ENCODE measurements at places on chromosomes 11 and 22.
A peak's percentile ranks its signal among the peaks of the same experiment; 100 is the strongest.

DNA sequence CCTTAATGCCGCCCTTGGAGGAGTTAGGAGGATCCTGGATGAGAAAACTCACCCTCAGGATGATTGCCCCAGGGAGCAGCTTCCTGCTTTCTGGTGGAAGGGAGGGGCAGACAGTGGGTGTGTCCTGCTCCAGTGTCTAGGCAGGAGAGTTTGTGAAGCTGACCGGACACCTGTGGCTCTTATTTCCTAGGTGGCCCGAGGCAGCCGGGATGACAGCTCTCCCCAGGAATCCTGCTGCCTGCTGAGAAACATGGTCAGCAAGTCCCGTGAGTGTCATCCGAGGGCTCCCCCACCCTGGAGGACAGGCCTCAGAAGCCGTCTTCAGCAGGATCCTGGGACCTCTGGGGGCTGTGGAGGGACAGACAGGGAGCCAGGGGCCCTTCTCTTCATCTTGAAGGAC, 50.4 kb downstream of the ST3GAL4 start:
- DNase-seq, result no peak

DNA sequence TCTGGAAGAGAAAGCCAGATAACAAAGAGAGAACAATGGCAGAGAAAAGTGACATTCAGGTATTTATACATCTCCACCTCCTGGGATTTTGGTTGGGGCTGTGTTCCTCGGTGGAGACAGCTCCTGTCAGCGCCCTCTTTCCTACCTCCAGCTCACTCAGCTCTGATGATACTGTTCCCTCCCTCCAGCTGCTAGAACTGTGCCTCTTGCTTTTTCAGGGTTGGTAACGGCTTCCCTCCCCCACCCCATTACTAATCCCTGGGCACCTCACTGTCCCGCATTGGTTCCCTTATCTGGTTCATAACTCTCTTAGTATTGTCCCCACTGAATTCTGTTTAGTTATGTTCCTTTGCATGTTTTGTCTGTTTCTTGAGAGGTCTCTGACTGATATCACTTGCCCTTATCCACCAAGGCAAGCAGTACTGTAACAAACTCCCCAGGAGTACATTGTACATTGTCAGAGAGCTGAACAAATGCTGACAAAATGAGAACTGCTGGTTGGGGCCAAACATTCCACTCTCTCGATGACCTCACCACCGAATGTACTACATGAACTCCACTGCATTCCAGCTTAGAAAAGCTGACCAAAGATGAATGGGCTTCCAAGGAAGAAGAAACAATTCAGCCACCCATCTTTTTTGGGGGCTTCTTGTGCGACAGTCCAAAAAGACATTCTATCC, 5.7 kb upstream of the FBXO3 start:
- DNase-seq, result no peak

- peak; percentile 33 for DNase-seq
These were observed 321.0 kb downstream of the NTM start for GRCh38 chr11:131691181-131692041.

GRCh38 chr11:117000014-117000737, 98.1 kb downstream of the SIK3 start:
- DNase-seq, result no peak

- DNase-seq, result no peak
These were observed 56.4 kb downstream of the ARFGAP3 start for GRCh38 chr22:42800451-42801251.

DNA sequence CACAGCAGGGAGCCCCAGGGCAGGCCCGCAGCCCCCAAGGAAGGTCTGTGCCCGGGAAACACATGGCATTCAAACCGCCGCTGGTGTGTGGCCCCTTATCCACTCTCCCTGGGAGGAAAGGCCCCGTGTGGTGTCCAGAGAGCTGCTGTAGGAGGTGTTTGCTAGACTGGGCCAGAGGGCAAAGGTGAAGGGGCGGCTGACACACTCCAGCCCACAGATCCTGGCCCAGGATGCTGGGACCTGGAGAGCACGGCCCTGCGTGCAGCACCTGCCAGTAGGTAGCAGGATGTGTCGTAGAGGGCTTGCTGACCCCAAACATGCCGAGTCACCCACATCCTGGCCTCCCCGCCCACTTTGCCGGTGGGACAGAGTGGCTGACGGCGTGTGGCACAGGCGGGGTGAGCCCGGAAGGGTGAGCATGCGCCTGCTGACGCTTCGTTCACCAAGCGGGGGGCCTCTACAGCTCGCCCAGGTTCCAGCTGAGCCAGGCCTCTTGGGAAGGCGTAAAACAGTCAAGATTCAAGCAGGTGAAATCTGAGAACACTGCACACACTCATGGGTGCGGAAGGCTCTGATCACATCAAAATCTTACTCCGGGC, 11.0 kb downstream of the OSBPL5 start:
- DNase-seq, result no peak

GRCh38 chr11:72569966-72570892, 104.0 kb downstream of the PDE2A start:
- DNase-seq, result no peak

DNA sequence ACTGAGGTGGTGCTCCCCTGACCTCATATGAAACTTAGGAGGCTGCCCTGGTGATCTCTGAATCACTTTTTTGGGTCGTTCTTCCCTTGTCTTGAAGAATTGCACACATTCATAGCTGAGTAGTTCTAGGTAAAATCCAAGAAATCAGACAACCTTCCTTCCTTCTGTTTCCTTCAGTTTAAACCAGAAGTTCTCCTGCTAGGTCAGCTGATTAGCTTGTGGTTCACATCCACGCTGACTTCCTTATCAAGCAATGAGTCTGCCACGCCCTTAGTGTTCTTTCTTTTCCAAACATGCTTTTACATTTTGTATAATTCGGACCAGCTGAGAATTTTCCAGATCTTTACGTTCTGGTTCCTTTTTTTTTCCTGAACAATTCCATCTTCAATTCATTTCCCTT, 892.8 kb downstream of the NTM start:
- no peak for DNase-seq

DNA sequence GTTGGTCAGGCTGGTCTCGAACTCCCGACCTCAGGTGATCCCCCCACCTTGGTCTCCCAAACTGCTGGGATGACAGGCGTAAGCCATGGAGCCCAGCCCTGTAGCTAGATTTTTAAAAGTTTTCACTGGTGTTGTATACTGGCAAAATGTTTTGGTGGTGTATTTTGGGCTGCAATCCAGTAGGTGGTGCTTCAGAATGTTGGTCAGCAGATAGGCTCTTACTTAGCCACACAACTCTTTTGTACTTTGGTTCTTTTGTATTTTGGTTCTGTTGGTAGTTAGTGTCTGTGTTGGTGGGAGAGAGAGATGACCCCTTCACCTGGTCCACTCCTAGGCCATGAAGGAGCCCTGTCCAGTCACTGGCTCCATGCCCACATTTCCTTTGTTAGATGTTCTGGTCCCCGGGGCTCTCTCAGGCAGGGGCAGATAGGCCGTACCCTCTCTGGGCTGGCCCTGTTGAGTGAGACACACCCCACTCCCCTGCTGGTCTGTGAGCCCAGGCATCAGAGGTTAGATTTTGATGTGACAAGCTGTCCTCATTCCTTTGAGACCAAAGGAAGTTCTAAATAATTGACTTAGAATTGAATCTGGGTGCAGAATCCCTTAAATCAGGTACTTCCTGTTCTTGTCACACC, 123.8 kb downstream of the DDX10 start:
- DNase-seq, result no peak

DNA sequence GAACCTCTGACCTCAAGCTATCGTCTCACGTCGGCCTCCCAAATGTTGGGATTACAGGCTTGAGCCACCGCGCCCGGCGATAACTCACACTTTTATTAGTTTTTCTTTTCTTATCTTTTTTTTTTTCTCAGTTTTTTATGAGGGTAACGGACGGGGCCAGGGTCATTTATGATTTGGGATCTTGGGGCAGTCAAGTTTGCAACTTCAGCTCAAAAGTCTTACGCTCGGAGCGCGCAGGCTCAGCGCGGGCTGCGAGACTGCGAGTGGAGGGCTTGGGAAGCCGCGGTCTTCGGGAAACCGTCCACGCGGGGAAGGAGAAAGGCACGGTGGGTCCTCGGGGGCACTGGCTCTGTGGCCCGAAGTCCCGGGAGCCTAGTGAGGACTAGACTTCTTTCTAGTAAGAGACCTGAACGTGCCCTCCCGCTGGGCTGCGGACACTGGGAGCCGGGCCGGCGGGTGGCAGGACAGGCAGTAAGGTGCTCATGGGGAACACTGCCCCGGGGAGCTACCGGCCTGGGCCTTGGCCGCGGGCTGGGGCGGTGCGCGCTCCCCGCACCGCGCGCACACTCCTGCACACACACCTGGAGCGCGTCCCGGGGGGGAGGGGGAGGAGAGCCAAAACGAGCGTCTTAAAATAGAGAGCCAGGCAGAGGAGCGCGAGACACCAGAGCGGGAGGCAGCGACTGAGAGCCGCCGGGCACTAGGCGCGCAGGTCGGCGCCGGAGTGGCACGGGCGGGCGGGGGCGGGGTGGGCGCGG, 476 bp upstream of the BARX2 start:
- DNase-seq, result peak; percentile 25

- no peak for DNase-seq
These were observed 2.1 kb upstream of the GSTP1 start for GRCh38 chr11:67581469-67581868.

DNA sequence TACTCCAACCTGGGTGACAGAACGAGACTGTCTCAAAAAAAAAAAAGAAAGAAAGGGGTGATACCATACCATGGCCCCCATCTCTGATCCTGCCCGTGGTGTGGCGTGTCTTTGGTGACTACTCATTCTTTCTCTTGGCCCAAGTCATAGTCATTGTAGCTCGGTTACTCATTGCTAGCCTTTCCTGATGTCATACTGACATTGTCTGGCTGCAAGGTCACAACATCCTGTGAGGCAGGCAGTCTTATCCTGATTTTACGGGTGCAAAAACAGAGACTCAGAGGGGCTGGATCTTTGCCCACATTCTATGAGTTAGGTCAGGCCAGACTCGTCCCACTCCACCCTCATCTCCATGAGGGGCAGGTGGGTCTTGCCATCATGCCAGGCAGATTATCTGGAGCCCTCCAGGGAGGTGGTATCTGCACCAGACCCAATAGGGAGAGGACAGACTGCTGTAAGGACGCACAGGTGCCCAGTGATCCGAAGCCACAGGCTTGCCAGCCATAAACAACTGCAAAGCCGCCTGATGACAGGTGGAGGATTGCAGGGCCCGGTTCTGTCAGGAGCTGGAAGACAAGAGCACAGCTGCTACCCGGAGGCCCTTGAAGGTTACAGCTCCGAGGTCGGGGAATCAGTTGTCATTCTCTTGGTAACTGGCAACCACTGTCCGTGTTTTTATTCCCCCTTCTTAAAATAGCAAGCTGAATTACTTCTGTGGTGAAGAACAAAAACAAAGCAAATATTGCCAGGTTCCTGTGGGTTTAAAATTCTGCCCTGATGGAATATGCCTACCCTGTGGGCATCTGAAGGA, 13.8 kb downstream of the TOM1 start:
- peak; percentile 61 for DNase-seq

DNA sequence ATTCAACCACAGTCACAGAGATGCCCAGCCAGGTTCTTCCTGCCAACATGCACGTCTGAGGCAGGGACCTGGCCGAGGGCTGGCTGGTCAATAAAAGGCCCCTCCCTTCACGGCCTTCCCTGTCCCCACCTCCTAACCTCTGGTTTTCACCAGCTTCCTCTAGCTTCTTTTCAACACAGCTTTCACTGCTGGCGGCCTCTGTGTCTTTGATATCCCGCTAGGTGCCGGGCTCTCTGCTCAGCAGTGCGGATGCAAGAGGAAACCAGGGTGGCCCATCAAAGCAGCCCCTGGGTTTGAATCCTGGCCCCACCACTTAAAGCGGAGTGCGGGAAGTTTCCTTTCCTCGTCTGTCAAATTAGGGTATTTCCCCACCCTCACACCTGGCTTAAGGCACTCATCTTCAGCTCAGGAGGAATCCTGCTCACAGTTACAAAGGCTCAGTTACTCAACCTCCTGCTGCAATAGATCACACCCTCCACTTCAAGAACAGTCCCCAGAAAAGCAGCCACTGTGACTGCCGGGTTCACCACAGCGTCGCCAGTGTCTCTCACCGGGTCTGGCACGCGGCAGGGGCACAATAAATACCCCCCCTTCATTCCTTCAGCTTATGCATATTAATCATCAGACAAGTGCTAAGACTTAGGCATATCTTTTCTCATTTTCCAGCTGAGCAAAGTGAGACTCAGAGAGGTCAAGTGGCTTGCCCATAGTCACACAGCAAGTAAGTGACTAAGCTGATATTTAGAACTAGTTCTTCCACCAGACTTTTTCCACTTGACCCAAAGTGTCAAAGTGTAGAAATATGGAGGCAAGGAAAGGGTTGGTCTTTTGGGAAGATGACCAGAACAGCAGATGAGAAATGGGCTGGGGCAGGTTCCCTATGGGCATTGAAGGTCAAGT, 45.7 kb downstream of the TXN2 start:
- peak; percentile 80 for DNase-seq

DNA sequence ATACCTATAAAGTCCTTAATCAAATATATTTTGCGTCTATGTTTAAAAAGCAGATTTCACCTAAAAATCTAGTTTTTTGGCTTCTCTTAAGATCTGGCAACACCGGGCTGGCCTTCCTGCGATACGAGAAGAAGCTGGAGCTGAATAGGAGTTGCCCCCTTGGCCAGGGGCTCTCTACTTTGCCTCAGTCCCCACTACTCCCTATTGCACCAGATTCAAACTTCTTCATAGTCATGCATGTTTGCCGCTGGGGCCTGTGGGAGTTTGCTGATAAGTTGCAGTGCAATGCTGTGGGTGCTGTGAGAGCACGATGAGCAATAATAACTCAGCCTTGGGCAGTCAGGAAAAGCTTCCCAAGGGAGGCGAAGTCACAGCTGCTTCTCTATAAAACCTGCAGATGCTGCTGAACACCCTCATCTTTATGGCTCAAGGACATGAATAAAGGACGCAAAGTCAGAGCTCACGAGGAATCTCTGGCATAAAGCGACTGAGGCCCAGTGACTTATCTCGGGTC, 15.2 kb upstream of the EIF3D start:
- DNase-seq, result no peak

- no peak for DNase-seq
These were observed 44.5 kb downstream of the PIK3C2A start for GRCh38 chr11:17163291-17163690.

DNA sequence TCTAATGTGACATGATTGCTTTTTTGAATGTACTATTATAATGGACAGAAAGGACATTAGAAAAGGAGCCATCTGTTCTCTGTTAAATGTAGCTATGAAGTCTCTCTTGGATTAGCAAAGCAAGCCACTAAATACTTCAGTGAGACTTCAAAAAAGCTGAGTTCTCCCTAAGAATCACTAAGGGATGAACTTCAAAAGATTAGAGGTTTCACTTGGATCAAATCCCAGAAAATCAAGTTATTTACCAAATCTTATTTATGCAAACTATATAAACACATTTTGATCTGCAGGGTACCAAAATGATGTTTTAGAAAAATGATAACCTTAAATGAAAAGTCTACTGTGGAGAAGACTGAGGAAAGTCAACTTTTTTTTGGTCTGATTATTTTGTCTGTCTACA, 82.1 kb upstream of the MTMR2 start:
- DNase-seq, result no peak

- DNase-seq, result no peak
These were observed 10.8 kb downstream of the LARGE2 start for GRCh38 chr11:45933131-45933831.

DNA sequence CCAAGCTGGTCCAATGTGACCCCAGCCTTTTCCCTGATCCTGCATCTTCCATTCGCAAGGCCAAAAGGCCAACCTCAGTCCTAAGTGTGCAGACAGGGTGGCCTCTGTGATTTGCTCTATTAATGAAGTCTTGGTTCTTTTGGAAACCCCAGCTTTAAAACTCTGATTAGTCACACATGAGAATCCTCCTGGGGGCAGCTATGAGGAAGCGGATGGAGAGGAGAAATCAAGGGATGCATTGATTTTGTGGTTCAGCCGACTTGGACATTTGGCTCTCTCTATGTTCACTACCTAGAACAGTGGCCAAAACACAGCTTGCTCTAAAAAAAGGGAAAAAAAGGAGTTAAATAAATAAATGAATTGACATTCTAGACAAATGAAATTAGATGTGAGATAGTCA, 98.6 kb upstream of the USP47 start:
- DNase-seq, result no peak

Data from activated CD8-positive, alpha-beta T cell treated with anti-CD3 and anti-CD28 coated beads for 36 hours (primary cell).